ENCODE measurements at places on chromosomes 2 and 18.

DNA sequence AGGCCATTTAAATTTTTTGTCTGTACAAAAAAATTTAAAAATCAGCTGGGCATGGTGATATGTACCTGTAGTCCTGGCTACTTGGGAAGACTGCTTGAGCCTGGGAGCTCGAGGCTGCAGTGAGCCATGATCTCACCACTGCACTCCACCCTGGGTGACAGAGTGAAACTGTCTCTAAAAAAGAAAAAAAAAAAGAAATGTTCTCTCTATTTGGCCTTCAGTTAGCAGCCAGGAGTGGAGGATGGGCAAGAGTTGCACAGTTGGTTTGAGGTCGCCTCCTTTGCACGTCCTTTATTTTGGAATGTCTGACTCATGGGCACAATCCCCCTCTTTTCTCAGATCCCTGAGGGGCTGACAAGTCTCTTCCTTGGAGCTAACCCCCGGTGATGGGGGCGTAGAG, 26.3 kb downstream of the ITM2C start:
- no peak for DNase-seq

GRCh38 chr2:118731413-118731812, 116.0 kb downstream of the EN1 start:
- DNase-seq = no peak

GRCh38 chr2:34121076-34121475, 522.0 kb upstream of the FAM98A start:
- no peak for DNase-seq

- DNase-seq = no peak
These were observed 179.7 kb downstream of the ANAPC1 start for GRCh38 chr2:111704246-111704645.

DNA sequence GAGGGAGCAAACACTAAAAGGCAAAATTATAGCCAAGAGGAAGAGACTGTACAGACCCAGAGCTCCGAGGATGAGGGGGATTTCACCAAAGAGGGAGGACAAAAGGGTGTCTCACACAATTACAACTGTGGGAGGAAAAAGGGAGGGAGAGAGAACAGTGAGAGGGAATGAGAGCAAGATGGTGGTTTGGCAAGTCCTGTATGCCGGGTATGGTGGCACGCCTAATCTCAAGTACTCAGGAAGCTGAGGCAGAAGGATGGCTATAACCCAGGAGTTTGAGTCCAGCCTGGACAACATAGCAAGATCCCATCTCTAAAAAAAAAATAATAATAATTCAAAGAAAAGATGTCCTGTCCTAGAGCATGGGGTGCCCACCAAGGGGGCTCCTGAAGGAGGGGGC, 34.3 kb downstream of the NPC1 start:
- no peak for DNase-seq

GRCh38 chr2:241373446-241373845, 17.4 kb downstream of the FARP2 start:
- no peak for DNase-seq

DNA sequence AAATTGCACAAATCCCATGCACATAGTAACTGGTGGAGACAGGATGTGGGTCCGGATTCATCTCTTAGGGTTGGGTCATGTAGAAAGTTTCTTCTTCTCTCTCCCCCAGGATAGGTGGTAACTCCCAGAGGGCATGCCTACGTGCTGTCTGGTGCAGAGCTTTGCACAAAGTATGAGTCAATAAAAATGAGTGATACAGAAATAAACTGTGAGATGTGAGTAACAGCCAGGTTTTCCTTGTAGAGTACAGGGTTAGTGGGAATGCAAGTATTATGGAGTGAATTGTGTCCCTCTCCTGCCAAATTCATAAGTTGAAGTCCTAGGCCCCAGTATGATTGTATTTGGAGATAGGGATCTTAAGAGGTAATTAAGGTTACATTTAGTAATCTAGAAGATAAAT, 289.4 kb downstream of the ALK start:
- DNase-seq = no peak

DNA sequence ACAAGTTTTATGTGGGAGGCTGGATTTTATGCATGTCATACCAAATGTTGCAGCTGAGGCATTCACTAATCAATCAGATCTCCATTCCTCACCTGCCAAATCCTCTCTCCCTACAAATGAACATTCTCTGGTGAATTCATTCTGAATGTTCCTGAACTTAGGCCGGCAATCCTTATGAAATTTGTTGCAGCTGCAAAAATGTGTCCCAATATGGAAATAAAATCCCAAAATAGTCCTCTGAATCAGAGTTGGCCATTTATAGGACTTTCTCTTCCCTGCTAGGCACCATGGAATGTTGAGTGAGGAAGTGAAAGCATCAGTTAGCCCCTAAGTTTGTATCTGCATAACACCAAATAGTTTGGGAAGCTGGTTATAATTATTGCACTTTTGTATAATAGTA, 25.6 kb downstream of the GCA start:
- DNase-seq = no peak

DNA sequence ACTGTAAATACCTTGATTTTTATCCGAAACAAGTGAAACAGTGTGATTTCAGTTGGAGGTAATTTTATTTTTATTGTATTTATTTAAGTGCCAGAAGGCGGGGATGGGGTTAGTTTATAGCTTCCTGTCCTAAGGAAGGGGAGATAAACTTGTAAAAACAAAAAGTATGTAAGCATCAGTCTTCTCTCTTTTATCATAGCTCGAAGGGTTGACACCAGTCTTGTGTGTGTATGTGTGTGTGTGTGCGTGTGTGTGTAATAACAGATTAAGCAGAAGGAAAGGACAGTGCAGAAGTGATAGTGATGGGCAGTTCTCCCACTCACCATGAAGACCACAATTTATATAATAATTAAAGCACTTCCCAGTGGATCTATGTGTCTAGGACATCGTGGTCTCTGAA, 793.3 kb downstream of the PLCL1 start:
- no peak for DNase-seq

DNA sequence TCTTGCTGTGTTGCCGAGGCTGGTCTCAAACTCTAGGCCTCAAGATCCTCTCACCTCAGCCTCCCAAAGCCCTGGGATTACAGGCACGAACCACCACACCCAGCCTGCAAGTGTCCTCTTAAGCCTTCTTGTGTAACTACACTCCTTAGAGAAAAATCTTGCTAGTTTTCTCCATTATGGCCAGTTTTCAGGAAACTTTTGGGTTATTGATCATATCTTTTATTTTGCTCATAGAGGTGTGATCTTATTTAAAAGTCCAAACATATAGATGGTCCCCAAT, 2.4 kb downstream of the SOCS6 start:
- no peak for DNase-seq

DNA sequence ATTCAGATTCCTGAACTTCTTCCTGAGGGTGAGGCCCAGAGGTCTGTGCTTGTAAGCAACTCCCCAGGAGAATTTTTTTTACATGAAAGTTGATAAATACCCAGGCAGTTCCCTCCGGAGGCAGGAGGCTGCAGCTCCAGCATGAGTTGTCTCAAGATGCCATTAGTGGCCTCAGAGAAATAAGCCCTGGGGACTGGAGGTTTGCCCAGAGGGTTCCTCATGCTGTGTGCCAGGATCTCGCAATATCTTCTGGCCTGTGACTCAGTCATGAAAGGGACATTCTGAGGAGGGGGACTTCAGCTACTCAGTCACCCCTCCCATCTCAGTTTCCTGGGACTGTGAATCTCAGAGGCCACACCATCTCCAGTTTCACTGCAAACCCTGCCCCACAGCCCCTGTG, 49.9 kb downstream of the LYPD1 start:
- no peak for DNase-seq

- no peak for DNase-seq
These were observed 132.1 kb upstream of the STON1 start for GRCh38 chr2:48397846-48398245.

- no peak for DNase-seq
These were observed 3.7 kb upstream of the DIPK1C start for GRCh38 chr18:74460825-74461224.

DNA sequence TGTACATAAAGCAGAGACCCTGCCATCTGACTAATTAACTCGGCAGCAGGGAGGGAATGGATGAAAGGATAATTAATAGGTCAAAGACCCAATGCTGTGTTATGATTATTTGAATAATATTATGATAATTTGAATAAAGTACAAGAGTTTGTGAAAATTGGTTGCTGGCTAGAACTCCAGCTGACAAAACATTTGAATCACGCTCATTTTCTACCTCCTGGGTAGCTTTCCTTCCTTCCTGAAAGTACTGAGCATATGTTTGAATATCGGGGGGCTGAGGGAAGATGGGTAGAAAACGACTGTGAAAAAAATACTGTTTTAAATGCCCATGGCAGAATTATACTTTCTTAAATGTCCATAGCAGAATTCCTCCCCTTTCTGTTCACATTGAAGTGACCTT, 243.6 kb upstream of the RBMS1 start:
- DNase-seq = no peak

DNA sequence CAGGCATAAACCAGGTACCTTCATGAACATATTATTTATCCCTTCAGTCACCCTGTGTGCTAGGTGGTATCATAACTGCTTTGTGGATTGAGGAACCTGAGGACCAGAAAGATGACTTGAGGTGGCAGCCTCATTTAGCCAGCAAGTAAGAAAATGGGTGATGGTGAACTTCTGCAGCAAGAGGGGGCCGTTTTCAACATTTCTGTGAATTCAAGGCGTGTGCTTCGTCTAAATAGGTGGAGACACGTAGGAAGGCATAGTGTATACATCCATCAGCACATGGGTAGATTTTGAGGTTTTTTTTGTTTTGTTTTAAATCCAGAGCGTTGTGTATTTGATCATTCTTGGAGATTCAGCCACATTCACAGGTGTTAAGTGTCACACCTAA, 118.7 kb downstream of the SPTBN1 start:
- no peak for DNase-seq

DNA sequence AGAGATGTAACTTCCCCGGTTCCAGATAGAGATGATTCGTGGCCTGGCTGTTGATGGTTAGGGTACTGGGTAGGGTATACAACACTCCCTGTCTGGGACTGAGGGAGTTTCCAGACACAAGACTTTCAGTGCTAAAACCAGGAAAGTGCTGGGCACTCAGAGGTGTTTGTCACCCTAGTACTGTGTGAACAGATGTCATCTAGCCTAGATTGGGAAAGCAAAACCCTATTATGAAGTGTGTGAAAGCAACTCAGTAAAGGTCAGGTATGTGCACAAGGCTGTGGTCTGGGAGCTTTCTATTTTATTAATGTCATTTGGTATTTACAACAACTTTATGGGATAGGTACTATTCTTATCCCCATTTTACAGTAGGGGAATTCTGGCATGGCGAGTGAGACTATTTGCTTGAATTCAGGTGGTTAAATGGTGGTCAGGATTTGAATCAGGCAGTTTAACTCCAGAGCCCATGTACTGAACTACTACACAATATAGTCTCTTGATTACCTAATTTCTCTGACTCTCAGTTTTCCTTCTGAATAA, 2.6 kb downstream of the BZW1 start:
- DNase-seq = no peak

DNA sequence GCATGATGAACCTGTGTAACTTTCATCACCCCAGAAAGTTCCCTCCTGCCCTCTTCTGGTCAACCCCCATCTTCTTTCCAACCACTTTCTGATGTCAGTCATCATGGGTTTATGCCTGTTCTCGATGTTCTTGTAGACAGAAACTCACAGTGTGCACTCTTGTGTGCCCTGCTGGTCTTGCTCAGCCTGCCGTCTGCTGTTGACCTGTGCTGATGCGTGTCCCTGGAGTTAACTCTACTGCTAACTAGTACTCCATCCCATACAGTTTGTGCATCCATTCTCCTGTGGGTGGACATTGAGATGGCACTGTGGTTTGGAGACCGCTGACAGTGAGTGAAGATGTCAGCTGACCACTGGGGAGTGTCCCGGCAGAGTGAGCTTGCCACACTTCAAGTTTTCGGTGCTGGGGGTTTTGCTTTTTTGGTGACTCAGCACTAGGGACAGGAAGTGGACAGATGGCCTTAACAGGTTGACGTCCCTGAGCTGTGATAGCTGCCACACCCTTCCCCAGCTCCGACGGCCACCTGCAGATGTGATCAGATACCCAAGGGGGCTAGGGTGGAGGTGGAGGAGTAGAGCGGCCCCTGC, 14.8 kb downstream of the KLHL29 start:
- no peak for DNase-seq

DNA sequence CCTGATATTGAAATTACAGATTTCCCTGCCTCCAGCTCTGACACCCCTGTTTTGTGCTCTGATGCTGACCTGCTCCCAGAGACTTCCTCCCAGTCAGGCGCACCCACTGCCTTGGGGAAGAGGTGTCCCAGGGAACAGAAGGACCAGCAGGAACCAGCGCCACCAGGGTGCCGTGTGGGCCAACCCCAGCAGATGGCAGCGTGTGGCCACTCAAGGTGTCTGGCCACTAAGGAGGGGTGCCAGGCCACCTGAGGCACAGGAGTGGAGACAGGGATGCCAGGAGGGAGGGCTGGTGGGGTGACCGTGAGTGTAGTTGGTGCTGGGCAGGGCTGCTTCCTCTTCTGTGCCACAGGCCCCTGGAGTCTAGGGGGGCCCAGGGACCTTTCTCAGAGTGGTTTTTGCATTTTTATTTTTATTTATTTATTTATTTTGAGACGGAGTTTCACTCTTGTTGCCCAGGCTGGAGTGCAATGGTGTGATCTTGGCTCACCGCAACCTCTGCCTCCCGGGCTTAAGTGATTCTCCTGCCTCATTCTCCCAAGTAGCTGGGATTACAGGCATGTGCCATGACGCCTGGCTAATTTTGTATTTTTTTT, 56.0 kb downstream of the TEX44 start:
- DNase-seq = peak; percentile 56

DNA sequence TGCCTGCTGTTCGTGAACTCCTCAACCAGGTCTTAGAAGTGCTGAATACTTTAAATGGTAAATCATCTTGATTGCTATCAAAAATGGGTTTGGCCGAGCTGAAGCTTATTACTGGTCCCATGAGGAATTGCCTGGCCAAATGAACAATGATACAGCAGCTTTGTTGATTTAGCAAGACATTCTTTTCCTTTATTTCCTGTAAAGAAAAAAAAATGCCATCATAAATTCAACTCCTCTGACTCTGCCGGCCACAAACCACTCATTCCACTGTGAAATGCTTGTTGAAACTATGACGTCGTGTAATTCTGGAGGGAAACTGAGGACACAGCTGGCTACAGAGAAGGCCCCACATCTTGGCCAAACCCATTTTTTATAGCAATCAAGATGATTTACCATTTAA, 74.2 kb upstream of the ID2 start:
- DNase-seq = no peak

- DNase-seq = no peak
These were observed 258.8 kb upstream of the NRXN1 start for GRCh38 chr2:51290725-51291124.

GRCh38 chr2:8304821-8305766, 376.8 kb upstream of the ID2 start:
- DNase-seq = peak; percentile 17

GRCh38 chr2:235582081-235582686, 88.3 kb downstream of the AGAP1 start:
- DNase-seq = no peak

GRCh38 chr2:87401726-87402345, 346.1 kb upstream of the PLGLB2 start:
- no peak for DNase-seq

- DNase-seq = no peak
These were observed 137.7 kb upstream of the CYP1B1 start for GRCh38 chr2:38213619-38214167.

GRCh38 chr2:144508172-144508851, 11.6 kb downstream of the ZEB2 start:
- DNase-seq = peak; percentile 72

GRCh38 chr18:75066021-75066880, 142.7 kb downstream of the PTGR3 start:
- DNase-seq = no peak
